ENCODE measurements at places on chromosomes 16 and 17.

GRCh38 chr16:67762385-67762784 is 43.3 kb upstream of the GFOD2 start:
- DNase-seq: no peak

DNA sequence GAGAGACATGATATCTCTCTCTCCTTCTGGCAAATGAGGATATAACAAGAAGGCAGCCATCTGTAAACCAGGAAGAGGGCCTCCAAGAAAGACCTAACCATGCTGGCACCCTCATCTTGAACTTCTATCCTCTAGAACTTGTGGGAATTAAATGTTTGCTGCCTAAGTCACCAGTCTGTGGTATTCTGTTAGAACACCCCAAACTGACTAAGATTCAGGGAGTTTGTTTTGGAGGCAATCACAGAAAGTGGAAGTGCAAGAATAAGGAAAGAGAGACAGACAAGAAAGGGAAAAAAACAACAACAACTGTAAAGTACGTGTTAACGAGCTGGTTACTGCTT is 114.5 kb upstream of the GOT2 start:
- no peak for DNase-seq

- no peak for DNase-seq
Measured at GRCh38 chr16:56137269-56137668, 54.0 kb upstream of the GNAO1 start.

DNA sequence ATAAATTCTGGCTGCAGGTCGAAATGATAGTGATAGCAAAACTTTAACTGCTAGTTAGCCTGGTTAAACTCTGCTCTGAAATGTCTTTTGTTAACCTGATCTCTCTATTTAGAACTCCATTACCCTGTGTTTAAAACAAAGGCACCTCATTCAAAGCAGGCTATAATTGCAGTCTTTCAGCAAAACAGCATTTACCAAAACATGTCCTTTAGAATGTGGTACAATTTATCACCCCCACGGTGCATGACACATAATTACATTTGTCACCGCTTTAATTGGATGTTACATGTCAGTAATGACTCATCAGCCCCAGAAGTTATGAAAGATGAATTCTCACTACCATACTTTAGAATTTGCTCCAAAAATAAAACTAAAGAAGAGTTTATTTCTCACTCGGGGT is 295.4 kb downstream of the TOX3 start:
- no peak for DNase-seq

DNA sequence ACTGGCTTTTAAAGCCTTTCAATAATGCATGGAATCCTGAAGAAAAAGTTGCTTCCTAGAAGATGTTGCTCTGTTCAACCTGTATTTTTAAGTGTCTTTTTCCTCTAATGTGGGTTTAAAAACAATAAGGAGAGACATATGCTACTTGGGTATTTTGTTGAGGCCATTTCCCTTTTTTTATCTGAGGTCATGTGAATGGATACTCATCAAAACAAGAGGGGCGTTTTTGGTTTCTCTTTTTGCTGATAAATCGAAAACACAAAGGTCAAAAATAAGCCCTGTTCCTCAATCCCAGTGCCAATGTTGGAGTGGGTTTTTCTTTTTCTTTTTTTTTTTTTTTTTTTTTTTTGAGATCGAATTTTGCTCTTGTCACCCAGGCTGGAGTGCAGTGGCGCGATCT is 468.0 kb upstream of the RBFOX1 start:
- DNase-seq: no peak

- DNase-seq: no peak
Measured at GRCh38 chr17:7849751-7850504, 4.9 kb upstream of the TMEM88 start.

- DNase-seq: no peak
Measured at GRCh38 chr17:8056976-8057625, 18.2 kb downstream of the ALOX15B start.

- DNase-seq: no peak
Measured at GRCh38 chr17:55384643-55385232, 36.9 kb downstream of the MMD start.

- no peak for DNase-seq
Measured at GRCh38 chr16:14180481-14180944, 109.4 kb downstream of the MRTFB start.

DNA sequence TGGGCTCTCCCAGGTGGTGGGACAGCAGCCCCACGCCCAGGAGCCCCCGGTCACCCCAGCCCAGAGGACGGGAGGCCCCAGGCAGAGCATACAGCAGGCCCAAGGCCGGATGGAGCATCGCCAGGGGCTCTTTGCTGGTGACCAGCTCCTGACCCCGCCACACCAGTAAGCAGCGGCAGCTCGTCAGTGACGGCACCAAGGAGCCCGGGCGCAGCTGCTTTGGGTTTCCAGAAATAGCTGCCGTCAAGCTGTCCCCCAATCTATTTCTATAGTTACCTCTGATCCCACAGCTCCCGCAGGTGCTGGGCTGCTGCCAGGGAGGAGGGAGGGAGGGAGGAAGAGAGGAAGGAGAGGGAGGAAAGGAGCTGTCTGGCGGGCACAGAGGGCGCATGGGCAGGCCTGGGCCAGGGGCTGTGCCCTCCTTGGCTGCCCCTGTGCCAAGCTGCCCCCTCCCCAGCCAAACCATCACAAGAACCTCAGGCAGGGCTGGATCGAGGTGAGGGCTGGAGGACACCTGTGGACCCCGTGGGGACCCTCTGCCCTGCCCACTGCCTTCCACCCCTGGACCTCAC is 10.8 kb upstream of the RASD1 start:
- DNase-seq: no peak

DNA sequence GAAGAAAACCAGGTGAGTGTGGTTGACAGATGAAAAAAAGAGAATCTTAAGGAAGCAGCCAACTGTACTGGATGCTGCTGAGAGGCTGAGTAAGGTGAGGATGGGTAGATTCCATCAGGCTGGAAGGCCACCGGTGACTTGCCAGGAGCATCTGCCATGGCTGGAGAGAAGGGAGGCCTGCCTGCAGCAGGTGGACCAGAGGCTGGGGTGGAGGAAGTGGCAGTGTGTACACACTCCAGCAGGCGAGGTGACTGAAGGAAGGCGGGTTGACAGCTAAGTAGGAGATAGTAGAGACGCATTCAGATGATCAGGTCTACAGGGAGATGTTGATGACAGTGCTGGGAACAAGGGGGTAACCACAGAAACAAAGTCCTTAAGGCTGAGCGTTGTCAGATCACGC is 69.5 kb downstream of the USP43 start:
- no peak for DNase-seq

DNA sequence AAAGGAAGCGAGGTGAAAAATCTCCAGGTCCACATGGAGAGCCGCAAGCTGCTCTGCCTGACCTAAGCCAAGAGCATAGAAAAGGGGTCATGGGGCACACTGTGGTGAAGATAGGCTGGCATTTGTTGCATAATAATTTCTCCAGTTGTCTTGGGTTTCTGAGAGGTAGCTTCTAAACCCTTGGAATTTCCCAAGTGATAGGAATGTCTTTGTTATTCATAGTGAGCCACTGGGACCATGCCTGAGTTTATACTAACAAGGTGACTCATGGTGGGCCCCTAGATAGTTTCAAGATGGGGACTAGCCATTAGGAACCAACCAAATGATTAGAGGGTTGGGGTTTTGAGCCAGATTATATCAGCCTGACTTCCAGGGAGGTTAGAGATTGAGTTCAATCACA is 25.6 kb downstream of the SOST start:
- DNase-seq: no peak

GRCh38 chr17:55785181-55785580 is 34.3 kb downstream of the PCTP start:
- no peak for DNase-seq

DNA sequence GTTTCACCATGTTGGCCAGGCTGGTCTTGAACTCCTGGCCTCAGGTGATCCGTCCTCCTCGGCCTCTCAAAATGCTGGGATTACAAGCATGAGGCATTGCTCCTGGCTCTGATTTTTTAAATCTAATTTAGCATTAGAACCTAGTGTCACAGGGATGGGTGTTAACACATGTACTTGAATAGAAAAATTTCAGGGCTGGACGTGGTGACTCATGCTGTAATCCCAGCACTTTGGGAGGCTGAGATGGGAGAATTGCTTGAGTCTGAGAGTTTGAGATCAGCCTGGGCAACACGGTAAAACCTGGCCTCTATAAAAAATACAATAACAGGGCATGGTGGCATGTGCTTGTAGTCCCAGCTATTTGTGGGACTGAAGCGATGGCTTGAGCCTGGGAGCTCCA is 6.0 kb upstream of the RNF135 start:
- DNase-seq: no peak

- DNase-seq: no peak
Measured at GRCh38 chr17:7915179-7915610, 894 bp downstream of the RNF227 start.

GRCh38 chr17:79330229-79330628 is 255.6 kb downstream of the ENGASE start:
- DNase-seq: no peak

DNA sequence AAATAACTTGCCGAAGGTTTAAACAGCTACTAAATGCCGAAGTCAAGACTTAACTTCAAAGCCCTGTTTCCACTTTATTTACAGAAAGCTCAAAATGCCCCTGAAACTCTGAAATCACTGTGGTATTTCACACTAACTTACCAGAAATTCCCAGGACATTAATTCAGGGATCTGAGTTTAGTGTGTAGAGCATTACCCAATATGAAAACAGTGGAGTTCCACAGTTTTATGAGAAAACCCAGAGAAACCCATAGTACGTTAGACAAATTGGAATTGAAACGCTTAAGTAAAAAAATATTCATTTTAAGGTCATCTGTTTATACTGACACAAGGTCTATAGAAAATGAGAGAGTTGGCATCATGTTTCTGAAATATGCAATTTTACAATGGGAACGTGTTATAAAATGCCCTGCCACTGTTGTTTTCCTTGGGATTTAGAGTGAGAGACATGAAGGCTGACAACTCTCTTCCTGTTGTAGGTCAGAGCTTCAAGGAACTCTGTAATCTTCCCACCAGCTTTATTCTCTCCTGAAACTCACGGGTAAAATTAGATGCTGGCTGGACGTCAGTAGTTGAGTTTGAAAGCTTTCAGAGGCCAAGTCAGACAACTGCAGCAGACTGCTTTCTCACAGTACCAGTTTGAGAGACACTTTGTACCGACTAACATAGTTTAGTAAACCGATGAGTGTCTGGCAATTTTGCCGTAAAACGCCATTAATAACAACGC is 139.4 kb upstream of the TBX2 start:
- no peak for DNase-seq

DNA sequence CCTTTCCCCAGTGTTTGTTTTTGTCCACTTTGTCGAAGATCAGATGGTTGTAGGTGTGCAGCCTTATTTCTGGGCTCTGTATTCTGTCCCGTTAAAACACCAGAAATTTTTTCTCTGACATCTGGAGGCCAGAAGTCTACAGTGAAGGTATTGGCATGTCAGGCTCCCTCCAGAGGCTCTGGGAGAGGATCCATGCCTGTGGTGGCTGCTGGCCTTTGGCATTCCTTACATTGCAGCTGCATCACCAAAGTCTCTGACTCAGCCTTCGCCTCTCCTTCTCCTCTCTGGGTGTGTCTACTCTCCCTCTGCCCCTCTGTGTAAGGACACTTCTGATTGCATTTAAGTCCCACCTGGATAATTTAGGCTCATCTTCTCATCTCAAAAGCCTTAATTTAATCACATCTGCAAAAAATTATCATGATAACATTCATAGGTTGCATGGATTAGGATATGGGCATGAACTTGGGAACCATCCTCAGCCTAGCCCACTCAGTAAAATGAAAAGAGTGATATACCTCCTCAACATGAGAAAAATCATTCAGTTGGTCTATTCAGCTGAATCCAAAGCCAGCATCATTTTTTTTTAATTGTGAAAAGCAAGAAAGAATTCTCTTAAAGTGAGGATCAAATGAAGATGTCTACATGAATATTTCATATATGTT is 78.0 kb downstream of the MAP2K6 start:
- DNase-seq: no peak

DNA sequence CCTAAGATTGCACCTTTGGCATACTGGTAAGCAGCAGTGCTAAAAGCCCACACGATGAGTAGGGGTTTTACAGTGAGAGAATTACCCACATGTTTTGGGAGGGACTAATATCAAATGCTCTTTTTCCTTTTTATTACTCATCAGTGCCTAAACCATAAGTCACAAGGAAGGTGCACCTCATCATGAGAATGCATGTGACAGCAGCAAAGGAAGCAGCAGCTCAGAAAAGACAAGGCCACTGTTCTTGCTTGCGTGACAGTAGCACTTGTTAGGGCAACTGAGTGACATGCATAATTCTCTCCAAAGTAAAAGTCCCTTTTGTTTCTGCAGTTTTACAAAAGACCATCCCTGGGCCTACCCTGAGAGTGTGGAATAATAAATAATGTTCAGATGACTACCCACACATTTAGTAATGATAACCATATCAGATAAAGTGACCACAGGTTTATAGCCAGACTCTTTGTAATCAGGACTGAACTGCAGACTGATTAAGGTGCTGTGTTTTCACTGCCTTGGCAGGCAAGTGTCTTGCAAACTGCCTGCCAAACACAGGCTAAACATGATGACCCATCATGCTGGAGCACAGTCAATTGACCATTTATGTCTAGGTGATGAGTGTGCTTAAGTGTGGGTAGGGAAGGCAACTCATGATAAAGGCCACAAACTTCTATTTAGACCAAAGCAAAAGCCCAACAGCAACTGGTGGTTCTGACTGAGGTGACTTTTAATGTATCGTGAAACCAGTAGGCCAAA is 1751.4 kb downstream of the TP53TG3F start:
- no peak for DNase-seq

DNA sequence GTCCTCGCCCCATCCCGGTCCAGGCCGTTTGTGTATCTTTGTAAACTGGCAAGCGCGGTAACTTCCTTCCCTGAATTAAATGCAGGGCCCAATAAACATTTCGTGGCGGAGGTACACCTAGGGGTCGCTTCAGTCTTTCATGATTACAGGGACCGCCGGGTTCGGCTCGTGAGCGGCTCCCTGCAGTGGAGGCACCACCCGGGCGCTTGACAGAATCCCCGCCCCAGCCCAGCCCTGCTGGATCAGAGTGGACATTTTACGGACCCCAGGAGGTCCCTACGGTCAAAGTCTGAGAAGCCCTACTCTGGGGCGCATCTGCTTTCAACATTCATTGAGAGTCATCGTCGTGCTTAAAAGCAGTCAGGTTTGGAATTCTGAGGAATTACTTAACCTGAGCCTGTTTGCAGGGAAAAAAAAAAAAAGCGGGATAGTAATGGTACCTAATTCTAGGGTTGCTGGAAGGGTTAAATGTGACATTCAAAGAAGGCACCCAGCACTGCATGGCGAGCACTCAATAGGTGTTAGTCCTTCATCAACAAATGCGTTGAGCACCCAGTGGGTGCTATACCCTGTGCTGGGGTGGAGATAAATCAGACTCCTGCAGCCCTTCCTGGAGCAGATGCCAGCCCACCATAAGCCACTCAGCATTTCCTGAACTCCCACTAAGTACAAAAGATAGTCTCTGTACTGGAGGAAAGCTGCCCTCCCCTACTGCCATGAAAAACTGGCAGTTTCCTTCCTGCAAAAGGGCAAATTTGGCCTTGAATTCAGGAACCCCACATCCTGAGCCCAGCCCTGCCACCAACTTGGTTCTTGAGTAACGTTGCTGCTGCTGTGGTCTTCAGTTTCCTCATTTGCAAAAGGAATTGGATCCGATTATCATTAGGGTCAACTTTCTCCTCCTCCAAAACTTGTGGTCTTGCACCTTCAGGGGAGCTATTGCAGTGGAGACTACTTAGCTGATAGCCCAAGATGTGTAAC is 658 bp upstream of the DUSP3 start:
- no peak for DNase-seq
